ENCODE measurements at places on chromosomes 2 and 18. TPM values are rescaled to one million over a fixed set of nuclear protein-coding genes. Genes with fewer than 3 reads are reported as not detected.

DNA sequence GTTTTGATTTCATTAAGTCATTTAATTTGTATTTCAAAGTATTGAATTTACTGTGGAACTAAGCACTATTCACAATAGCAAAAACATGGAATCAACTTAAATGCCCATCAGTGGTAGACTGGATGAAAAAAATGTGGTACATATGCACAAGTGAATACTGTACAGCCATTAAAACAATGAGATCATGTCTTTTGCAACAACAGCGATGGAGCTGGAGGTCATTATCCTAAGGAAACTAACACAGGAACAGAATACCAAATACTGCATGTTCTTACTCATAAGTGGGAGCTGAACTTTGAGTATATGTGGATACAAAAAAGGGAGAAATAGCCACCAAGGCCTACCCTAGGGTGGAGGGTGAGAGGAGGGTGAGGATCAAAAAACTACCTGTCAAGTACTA, 164.4 kb downstream of the BABAM2 start:
- DNase-seq: no peak

The PDE1A gene
- total RNA-seq: 1.7 TPM

- no peak for DNase-seq
Observed at GRCh38 chr2:134103196-134103595, 150.7 kb upstream of the MGAT5 start.

DNA sequence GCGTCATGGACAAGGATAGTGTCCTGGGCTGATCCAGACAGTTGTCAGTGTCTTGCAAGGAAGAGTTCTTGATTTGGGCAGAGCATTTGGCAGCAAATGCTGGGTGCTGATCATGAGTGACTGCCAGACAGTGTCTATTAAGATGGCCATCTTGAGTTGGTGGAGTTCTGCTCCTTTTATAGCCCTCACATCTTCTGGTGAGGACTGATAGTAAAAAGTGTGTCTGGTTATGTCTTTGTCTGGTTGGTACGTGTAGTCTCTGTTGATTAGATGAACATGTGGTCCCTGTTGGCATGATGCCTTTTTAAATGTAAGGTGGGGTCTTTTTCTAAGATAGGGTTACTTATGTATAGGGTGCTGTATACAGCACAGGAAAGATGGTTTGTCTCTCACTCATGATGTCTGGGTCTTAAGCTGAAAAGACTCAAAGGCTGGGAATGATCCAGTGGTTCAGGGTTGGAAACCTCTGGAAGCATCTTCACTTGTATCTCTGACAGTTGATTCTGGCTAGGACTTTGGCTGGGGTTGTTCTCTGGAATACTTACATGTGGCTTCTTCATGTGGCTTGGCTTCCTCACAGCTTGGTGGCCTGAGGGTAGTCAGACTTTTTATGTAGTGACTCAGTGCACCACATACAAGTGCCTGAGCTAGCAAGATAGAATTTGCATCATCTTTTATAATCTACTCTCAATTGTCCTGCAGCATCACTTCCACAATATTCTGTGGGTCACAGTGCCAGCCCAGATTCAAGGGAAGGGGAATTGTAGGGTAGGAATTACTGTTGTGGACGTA, 11.8 kb downstream of the MTX2 start:
- no peak for DNase-seq

The C1GALT1C1L gene
- total RNA-seq: 0.27 TPM

The SYT4 gene
- total RNA-seq: 0.47 TPM

- no peak for DNase-seq
Observed at GRCh38 chr2:227536445-227536844, 62.2 kb upstream of the SCYGR2 start.

DNA sequence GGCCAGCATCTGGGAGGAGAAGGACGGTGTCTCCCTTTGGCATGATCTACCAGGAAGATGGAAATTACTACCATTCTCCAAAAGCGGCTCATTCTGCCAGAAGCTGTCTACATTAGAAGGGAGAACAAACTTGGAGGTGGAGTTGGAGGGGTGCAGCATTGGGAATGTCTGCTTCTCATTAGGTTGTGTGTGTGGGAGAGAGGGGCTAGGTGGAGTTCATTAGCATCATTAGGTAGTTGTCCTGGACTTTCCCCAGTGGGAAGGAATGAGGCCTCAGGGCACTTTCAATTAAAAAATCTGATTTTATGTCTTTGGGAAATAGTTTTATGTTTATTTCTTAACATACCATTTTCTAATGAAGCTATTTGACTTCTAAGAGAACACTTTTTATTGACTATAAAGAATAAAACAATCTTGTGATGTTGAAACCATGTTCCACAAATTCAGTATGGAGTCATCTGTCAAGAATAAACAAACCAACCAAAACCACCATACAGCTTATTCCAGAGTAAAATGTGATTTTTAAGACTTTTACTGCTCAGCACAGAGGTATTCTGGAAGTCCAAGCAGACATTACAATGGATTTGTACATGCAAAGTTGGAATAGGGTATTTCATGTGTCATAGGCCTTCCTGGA, 60.6 kb downstream of the VAPA start:
- DNase-seq: no peak

GRCh38 chr18:73110307-73110706, 242.5 kb upstream of the NETO1 start:
- DNase-seq: no peak

DNA sequence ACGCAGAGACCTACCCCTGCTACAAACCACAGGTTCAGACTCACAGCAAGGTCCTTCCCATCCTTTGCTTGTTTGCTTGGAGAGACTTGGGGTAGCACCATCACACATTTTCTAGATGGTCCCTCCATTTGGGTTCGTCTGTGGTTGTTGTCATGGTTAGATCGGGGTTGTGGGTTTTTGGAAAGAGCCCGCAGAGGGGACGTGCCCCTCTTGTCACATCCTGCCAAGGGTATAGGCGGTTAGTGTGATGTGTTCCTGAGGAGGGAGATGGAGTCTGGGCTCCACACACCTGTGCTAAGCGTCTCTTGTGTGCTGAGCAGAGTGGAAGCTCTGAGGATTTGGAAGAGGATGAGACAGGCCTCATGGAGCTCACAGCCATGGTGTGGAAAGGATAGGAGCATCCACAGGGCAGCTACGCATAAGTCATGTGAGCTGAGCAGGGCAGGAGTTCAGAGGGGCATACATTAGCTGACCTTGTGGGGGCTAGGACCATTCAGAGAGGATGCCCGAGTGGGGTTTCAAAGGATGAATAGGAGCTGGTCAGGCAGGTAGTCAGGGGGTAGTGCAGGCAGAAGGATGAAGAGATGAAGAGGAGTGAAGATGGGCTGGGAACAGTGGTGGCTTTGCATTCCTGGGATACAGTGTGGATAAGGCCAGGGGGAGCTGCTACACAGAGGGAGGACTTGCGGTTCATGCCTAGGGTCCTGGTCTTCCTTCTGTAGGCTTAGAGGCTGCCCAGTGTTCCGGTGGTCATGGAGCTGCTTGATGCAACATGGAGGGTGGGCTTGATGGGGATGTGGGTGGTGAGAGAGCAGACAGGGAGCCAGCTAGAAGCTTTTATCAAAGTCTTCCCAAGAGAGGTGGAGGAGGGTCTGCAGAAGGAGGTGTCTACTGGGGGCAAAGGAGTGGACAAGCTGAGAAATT, 62.9 kb downstream of the ACKR3 start:
- DNase-seq: no peak

GRCh38 chr2:64840426-64840881, 148.7 kb upstream of the SLC1A4 start:
- DNase-seq: no peak

- DNase-seq: no peak
Observed at GRCh38 chr2:233698740-233699139, 6.0 kb downstream of the UGT1A6 start.

DNA sequence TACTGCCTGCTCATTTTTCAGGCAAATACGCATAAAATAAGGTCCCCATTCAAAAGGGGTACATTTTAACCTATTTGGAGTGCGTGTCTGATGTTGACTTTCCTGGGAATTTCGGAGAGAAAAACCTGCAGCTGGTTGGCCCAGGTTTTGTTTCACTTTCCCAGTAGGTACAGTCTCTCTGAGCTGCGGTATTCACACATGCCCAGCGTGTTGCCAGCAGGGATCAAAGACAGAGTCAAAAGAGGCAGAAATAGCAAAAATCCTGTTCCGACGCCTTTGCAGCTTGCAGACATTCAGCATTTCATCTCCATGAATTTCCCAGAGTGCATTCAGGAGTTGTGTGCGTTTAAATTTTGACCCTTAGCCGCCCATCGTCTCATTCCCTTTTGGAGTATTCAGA, 855.4 kb upstream of the CELF4 start:
- DNase-seq: no peak

The KCNIP3 gene
- 2.3 TPM for total RNA-seq

DNA sequence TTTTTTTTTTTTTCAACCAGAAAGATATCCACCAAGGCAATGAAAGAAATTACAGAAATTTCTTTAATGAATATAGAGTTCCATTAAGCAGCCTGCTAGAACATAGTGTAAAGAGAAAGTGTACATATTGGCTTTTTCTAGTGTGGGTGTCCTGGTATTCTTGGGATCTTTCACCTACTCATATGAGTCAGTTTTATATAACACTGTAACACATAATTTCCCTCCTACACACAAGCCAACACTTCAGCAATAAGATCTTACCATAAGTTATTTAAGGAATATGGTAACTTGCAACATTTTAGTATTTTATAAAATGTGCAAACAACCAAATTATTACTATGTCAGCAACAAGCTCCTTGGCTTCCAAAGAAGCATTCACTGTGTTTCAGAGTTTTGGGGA, 59.9 kb downstream of the ZRANB3 start:
- DNase-seq: no peak

- no peak for DNase-seq
Observed at GRCh38 chr2:80330527-80331450, 26.2 kb upstream of the LRRTM1 start.

DNA sequence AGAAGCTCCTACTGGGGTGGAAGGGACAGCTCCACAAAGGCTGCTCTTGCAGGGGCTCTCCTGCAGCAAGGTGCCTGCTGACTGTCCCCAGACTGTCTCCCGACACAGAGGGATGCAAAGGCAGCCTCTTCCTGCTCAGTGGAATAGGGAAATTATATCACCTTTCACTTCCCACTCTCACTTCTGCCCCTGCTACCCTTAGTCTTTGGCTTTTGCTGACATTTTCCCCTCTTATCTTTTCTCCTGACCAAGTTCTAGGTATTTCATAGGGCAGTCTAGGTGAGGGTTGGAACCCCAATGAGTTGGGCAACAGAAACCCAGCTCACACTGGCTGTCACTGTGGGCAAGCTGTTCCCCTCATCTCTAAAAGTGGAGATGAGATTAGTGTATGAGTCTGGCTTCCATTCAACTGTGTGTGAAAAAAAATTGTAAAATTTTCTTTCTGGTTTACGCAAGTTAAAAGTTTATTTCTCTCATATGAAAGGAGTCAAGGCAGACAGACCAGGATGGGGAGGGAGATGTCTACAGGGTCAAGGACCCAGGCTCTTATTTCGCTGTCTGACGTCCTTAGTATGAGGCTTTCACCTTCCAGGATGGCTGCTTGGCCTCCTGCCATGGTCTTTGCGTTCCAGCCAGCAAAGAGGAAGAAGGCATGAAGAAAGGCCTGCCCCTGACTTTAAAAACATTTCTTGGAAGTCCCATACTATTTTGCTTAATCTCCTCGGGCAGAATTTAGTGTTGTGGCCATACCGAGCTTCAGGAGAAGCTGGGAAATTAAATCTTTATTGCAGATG, 7.5 kb upstream of the MOCOS start:
- DNase-seq: peak; percentile 63

DNA sequence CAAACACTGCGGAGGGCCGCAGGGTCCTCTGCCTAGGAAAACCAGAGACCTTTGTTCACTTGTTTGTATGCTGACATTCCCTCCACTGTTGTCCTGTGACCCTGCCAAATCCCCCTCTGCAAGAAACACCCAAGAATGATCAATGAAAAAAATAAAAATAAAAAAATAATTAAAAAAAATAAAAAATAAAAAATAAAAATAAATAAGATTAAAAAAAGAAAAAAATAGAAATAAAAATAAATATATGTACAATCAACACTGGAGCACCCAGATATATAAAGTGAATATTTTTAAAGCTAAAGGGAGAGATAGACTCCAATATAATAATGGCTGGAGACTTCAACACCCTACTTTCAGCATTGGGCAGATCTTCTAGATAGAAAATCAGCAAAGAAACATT, 23.8 kb upstream of the EML6 start:
- DNase-seq: no peak

The STAT1 gene
- 58.3 TPM for total RNA-seq

DNA sequence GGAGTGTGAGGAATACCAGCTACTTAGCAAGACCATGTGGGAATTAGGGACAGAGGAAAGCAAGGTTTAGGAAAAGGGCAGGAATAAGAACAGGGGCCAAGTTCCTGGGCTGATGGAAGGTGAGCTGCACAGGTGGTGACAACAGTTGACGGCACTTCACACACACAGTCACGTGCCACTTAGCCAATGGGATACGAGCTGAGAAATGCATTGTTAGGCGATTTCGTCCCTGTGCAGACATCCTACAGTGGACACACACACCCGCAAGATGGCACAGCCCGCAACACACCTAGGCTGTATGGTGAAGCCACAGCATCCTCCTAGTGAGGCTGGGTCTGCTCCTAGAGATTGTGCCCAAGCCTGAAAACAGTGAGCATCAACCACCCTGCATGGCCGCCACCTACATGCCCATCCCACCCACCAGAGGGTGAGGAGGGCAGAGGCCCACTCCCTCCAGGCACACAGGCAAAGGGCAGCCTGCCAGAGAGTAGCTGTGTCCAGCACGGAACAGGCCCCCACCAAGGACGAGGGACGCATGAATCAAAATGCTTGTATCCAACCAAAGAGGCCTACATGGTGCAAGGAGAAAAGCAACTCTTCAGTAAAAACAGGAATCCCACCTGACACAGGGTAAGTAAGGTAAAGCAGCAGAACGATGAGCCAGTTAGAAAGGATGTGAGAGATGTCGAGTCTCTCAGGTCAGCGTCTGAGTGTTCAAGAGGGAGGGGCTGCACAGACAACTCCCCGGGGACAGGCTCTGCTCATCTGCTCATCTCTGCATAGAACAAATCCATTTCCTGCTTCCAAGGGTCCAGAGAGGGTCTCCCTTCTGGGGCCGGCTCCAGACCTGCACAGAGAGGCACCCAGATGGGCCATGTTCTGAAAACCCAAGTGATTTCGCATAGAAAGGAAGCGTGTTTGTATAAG, 51.3 kb downstream of the ZNF516 start:
- DNase-seq: no peak

GRCh38 chr2:111652038-111652437, 232.0 kb downstream of the ANAPC1 start:
- DNase-seq: no peak

The CENPO gene
- 26.8 TPM for total RNA-seq

The CFAP65 gene
- 1.6 TPM for total RNA-seq

The SPP2 gene
- total RNA-seq: not detected

- DNase-seq: no peak
Observed at GRCh38 chr2:149167001-149167780, 128.7 kb downstream of the LYPD6B start.

- DNase-seq: no peak
Observed at GRCh38 chr2:124187948-124188347, 162.9 kb downstream of the CNTNAP5 start.

GRCh38 chr2:191864628-191865374, 17.9 kb upstream of the CAVIN2 start:
- DNase-seq: no peak

- no peak for DNase-seq
Observed at GRCh38 chr2:200054681-200055468, 99.5 kb downstream of the MAIP1 start.

The ADRA2B gene
- 0.90 TPM for total RNA-seq

The EPG5 gene
- 17.3 TPM for total RNA-seq

The ACADL gene
- total RNA-seq: 0.12 TPM

The RGPD4 gene
- total RNA-seq: 0.24 TPM

The EIF2B4 gene
- 35.4 TPM for total RNA-seq
